ENCODE measurements at places on chromosomes 2 and 18.

- DNase-seq = no peak
Measured at GRCh38 chr2:36307441-36307840, 48.1 kb upstream of the CRIM1 start.

GRCh38 chr2:130825966-130826253 lies 10.8 kb upstream of the ARHGEF4 start:
- DNase-seq = no peak

GRCh38 chr2:207926133-207926988 lies 99.0 kb downstream of the PLEKHM3 start:
- DNase-seq = no peak

DNA sequence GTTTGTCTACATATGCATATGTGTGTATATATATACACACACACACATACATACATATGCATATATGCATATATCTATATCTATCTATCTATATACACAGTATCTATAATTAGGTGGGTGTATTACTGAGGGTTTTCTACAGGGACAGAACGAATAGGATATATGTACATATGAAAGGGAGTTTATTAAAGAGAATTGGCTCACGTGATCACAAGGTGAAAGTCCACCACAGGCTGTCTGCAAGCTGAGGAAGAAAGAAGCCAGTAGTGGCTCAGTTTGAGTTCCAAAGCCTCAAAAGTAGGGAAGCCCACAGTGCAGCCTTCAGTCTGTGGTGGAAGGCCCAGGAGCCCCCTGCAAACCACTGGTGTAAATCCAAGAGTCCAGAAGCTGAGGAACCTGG lies 756.0 kb upstream of the ACVR2A start:
- no peak for DNase-seq

DNA sequence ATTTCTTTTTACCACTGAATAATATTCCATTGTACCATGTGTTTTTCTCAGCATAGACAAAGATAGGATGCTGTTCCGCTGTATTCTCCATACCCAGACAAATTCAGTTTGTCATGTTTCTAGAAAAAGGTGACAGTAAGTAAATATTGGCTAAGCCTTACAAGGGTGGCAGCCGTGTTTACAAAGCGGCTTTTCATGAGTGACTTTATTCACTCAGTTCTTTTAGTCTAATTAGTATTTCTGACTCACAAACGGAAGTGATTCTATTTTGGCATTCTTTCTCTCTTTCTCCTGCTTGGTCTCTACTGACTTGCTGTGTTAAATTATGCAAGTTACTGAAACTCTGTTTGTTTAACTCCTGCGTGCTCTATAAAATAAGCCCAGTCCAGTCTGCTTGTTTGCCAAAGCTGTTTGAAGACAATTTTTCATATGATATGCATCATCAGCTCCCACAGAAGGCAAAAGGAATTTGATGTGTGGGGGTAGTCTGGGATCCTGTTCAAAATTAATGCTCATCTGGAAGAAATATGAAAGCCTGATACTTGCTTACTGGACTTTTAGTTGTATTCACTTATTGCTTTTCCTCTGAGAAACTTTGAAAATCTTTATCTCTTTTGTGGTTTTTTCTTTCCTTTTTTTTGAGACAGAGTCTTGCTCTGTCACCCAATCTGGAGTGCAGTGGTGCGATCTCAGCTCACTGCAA lies 2.3 kb upstream of the PLEKHH2 start:
- peak; percentile 70 for DNase-seq

DNA sequence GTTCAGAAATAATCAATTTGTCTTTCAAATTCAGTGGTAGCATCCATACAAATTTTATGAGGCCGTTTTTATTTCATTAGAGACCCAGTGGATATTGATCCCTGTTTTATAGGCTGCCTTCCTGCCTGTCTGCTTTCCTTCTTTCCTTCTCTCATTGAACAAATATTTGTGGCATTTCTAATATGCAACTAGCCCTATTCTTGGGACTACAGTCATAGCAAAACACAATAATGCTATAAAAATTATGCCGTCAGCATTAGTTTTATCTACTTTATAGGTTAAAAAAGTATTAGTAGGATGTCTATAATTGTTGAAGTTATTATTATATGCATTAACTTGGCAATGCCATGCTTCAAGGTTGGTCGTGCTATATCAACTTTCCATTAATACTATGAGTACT lies 2037.8 kb upstream of the LRRTM1 start:
- DNase-seq = no peak

DNA sequence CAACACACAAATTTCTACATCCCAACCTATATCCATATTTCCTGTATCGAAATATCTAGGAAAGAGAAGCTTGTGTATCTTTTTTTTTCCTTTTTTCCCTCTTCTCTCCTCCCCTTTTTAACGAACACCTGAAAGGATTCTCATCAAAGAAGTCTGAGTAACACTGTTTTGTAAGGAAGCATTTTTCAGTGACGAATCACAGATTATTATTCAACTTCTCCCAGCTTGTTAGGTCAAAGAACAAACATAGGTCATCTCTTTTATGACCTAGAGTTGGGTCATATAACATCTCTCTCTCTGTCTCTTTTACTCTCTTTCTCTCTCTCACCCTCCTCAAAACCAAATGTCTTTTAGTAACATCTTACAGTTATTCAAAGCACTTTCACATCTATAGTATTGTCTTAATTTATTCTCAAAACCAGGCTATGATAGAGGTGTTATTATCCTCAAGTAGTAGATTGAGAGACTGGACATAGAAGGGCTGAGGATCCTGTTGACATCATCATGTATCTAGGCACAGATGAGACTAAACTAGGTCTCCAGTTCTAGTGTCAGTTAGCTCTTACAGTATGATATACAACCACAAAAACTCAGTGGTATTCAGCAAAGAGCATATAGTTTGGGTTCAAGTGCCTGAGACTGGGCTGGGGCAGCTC lies 80.1 kb upstream of the SPOPL start:
- DNase-seq = no peak

DNA sequence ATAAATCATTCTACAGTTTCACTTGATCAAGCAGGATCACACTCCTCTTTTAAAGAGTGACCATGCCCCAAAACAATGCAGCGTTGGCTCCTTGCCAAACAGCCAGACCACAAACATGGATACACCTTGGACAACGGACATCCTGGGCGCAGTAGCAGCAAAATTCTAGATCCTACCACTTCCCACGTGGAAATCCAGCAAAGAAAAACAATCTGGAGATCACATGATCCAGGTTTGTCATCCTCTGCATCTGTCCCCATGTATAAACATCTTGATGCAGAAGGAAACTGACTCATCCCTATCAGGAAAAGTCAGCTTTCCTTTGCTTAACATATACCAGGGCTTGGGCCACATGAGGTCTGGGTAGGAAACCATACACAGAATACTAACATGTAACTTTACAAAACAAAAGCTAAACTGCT lies 53.1 kb downstream of the ZNF521 start:
- DNase-seq = no peak

GRCh38 chr2:145669301-145669700 lies 1149.4 kb upstream of the ZEB2 start:
- DNase-seq = no peak

GRCh38 chr2:169509955-169510354 lies 453 bp downstream of the KLHL41 start:
- DNase-seq = no peak

DNA sequence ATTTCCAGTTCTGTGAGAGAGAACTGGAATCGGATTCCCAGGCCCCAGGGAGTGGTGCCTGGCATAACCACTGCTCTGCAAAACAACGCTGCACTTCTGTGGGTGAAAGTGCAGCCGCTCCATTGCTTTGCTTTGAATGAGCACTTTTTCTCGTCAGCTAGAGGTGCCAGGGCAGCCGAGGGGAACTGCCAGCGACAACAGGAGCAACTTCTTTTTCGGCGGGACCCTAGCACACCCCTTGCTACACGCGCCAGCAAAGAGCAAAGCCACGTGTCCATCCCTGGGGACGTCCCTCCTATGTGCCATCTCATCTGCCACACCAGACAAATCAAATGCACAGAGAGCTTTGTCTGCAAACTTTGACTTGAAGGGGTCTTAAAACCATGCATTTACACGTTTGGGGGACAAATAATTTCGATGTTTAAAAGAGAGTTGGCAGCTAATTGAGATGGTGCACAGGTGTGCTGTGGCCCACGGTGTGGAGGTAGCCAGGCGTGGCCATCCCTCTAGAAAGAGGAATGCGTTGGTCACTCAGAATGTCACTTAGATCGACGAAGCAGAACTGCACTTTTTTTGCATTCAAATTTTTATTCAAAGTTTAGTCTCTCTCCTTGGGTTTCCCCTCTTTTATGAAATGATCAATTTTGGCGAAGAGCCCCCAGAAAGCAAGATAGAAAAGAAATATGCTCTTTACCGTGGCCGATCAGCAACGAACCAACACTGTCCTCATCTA lies 151.8 kb downstream of the MBP start:
- no peak for DNase-seq

DNA sequence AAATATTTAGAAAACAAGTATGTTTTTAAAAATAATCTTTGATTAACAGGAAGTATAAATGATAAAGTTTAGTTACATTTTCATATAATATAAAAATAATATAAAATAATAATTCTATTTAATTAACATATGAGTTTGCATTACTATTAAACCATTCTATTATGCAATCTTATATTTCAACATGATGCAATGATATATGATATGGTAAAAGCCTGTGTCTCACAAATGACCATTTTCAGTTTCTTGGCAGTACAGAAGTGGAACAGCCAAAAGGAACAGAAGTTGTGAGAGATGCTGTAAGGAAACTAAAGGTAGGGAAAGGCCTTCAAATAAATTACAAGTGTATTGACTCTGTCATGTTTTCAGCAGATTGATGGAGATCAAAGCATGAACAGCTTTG lies 230.8 kb downstream of the GULP1 start:
- DNase-seq = no peak

DNA sequence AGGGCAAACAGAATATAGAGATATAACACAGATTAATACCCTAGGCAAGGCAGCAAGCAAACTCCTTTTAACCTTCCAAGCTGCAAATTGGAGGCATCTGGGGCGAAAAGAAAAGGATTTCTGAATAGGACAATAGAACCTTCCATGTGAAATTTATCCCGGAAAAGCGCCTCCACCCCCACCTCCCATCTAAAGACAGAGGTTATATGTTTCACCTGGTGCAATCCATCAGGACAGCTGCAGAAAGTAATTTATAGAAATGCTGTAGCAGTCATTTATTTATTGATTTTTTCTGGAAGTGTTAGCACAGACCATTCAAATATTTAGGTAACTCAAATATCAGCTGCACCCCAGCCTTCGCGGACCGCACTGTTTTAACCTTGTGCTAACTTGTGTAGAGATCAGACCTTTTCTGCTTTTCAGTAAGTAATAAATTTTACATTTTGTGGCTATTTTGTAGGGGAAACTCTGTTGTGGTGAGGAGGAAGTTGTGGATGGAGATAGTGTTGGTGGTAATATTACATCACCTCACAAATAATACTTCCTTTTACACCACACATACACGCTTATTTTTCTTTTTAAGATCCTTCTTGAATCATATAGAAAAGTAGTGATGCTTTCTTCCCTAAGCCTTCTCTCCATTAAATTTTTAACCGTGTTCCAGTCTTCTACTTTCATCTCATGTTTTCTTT lies 919.3 kb upstream of the CDH2 start:
- no peak for DNase-seq

GRCh38 chr2:98378901-98379300 lies 32.6 kb downstream of the CNGA3 start:
- DNase-seq = no peak

- DNase-seq = peak; percentile 73
Measured at GRCh38 chr2:101419096-101419663, 31.9 kb upstream of the CREG2 start.

- no peak for DNase-seq
Measured at GRCh38 chr2:113922335-113922734, 32.4 kb downstream of the ACTR3 start.

GRCh38 chr2:210195101-210195852 lies 24.1 kb upstream of the KANSL1L start:
- peak; percentile 67 for DNase-seq

GRCh38 chr2:14543284-14543683 lies 89.2 kb upstream of the LRATD1 start:
- DNase-seq = no peak

- no peak for DNase-seq
Measured at GRCh38 chr2:173855661-173856060, 109.5 kb downstream of the SP3 start.

DNA sequence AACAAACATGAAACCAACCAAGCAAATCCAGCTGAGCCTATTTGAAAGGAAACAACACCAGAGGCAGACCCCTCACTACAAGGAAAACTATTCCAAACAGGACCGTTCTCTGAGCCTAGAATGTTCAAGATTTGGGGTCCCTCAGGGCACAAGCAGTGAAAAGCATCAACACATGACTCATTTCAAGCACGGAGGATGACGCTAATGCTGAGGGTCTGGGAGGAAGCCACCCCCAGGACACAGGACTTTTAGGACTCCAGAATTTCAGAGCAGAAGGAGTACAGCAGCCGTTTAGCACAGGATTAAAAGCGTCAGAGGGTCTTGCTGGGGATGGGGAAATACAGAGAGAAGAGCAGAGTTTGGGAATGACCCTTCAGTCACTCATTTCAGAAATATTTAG lies 168.9 kb downstream of the DLGAP1 start:
- DNase-seq = no peak

GRCh38 chr2:17719562-17720371 lies 33.8 kb downstream of the SMC6 start:
- DNase-seq = peak; percentile 19

DNA sequence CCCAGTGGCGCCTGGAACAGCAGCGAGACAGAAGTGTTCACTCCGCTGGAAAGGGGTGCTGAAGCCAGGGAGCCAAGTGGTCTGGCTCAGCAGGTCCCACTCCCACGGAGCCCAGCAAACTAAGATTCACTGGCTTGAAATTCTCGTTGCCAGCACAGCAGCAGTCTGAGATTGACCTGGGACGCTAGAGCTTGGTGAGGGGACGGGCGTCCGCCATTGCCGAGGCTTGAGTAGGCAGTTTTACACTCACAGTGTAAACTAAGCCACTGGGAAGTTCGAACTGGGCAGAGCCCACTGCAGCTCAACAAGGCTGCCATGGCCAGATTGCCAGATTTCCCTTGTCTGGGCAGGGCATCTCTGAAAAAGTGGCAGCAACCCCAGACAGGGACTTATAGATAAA lies 94.8 kb downstream of the RTTN start:
- no peak for DNase-seq

- no peak for DNase-seq
Measured at GRCh38 chr2:28025123-28025522, 134.6 kb downstream of the BABAM2 start.

GRCh38 chr2:41963661-41964525 lies 83.9 kb upstream of the PKDCC start:
- no peak for DNase-seq

All from A673 (cell line).